Thoracic aorta (tissue), 2 donors: ENCODE measurements at places on chromosomes 1 and 21.

GRCh38 chr1:9621032-9621431 lies 30.5 kb upstream of the PIK3CD start:
- no peak overlapping the region for H3K4me3 ChIP-seq
- no peaks in the 10 kb centered on the region for H3K36me3 ChIP-seq
- DNase-seq, result no peak
- no peaks in the 10 kb centered on the region for H3K4me1 ChIP-seq
- no peaks in the 10 kb centered on the region for H3K27me3 ChIP-seq
- no peak overlapping the region for H3K27ac ChIP-seq

DNA sequence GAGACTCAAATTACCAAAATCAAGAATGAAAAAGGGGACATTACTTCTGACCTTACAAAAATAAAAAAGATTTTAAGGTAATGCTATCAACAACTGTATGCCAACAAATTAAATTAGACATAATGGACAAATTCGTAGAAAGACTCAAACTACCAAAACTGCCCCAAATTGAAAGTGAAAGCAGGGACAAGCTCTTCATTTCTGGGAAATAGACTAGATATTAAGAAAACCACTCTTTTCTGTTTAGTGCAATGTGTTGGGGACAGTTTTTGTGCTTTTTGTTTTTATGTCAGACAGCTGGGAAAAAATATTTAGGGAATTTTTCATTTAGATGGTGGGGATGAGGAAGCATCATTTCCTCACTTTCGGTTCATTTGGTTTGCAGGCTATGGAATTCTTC lies 4.9 kb upstream of the GBP1 start:
- DNase-seq, result no peak
- H3K4me3 ChIP-seq, result peak overlapping the region; percentile 62
- no peak overlapping the region for H3K27ac ChIP-seq
- no peaks in the 10 kb centered on the region for H3K36me3 ChIP-seq
- no peaks in the 10 kb centered on the region for H3K27me3 ChIP-seq

- no peaks in the 10 kb centered on the region for H3K27me3 ChIP-seq
- H3K4me1 ChIP-seq, result peaks cover 20% of the 10 kb centered on the region
- no peak for DNase-seq
- H3K36me3 ChIP-seq, result no peaks in the 10 kb centered on the region
- no peak overlapping the region for H3K27ac ChIP-seq
These were observed 2.2 kb upstream of the USP24 start for GRCh38 chr1:55217226-55217986.

- no peak overlapping the region for H3K4me3 ChIP-seq
- H3K4me1 ChIP-seq, result no peaks in the 10 kb centered on the region
- H3K27me3 ChIP-seq, result no peaks in the 10 kb centered on the region
- no peak for DNase-seq
- H3K27ac ChIP-seq, result no peak overlapping the region
- H3K36me3 ChIP-seq, result no peaks in the 10 kb centered on the region
These were observed 27.0 kb upstream of the SDHB start for GRCh38 chr1:17080880-17081279.

- H3K4me1 ChIP-seq, result peaks cover 8% of the 10 kb centered on the region
- no peak overlapping the region for H3K27ac ChIP-seq
- H3K27me3 ChIP-seq, result no peaks in the 10 kb centered on the region
- H3K4me3 ChIP-seq, result no peak overlapping the region
These were observed 6.6 kb upstream of the STUM start for GRCh38 chr1:226541631-226542622.

DNA sequence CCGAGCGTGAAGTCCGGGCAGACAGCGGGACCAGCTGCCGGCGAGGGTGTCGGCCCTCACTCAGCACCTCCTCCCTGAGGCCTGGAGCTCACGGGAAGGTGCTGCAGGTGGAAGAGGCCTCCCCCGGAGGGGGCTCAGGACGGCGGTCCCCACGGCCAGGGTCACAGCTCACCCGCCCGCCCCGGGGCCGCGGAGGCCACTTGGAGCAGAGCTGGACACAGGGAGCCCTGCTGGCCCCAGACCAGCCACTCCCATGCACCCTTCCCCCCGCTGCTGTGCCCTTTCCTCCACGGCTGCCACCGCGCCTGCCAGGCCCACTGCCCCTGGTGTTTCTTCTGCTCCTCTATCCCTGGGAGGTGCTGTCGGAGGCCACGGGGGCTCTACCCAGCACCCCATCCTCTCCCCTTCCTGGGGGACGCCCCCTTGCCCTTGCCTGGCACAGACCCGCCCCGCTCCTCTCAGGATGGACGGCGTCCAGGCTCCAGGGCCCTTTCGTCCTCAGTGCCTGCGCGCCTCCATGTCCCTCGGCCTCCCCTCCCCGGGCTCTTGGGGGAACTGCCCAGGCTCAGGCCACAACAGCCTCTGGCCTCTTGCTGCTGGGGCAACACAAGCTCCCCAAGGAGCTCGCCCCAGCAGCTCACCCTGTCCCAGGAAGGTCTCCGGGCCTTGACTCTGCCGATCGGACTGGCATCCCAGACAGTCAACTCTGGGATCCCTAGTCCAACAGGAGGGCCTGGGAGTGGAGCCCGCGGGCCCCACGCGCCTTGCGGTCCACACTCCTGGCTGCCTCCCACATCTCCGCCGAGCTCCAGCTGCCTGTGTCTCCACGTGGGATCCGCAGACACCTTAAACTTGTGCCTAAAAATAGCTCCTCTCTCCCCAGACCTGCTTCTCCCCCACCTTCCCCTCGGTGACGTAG lies 4.1 kb downstream of the TMEM240 start:
- H3K4me1 ChIP-seq, result peaks cover 19% of the 10 kb centered on the region
- no peak overlapping the region for H3K4me3 ChIP-seq
- H3K27me3 ChIP-seq, result no peaks in the 10 kb centered on the region
- H3K36me3 ChIP-seq, result no peaks in the 10 kb centered on the region
- no peak for DNase-seq

GRCh38 chr1:20322825-20323612 lies 32.3 kb downstream of the VWA5B1 start:
- no peaks in the 10 kb centered on the region for H3K36me3 ChIP-seq
- no peak for DNase-seq
- H3K27ac ChIP-seq, result no peak overlapping the region

DNA sequence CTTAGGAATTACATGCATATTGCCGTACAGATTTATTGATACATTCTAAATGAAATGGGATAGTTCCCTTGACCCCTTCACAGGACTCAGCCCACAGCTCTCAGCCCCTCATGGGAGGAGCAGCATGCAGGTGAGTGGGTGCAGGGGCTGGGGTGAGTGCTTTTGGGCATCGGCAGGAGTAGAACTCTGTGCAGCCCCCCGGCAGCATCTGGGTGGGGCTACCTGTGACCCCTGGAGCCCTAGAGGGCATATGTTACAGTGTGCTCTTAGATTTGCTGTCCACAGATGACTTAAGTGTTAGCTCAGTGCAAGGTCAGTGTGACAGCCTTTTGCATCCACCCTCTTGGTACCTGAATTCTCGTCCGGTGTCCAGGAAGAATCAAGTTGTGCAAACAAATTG lies 120.3 kb downstream of the GALNT2 start:
- H3K27me3 ChIP-seq, result no peaks in the 10 kb centered on the region
- no peaks in the 10 kb centered on the region for H3K36me3 ChIP-seq
- no peak overlapping the region for H3K27ac ChIP-seq
- no peak overlapping the region for H3K4me3 ChIP-seq
- no peak for DNase-seq

DNA sequence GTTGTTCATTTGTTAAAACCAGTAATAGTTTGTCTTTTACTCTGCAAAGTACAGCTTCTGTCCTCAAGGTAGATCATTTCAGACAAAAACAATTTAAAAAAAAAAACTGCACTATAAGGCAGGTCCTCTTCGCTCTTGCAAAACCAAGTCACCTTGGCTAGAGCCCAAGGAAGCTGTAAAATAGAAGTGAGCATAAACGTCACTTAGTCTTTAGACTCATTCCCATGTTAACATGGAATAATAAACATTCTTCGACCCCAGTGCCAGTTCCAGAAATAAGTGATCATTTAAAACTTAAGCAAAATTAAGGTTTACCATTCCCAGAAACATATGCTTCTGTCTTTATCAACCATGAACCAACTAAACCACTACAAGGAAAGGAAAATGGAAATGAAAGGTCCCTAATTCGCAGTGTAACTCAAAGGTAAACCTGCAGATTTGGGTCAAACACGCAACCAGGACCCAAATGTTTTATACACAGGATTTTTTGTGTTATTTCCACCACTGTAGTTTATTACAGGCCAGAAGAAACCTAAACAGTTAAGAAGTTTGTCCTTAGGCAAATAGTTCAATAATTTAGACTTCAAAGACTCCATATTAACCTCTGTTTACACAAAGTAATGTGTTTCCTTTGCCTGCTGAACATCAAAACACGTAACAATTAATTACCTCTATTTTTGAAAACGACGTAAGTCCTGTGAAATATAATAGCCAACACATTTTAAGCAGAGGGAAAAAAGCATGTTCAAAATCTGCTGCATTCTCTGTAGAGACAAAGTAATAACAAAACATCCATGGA lies 54.6 kb downstream of the TGFBR3 start:
- H3K27me3 ChIP-seq, result no peaks in the 10 kb centered on the region
- no peak overlapping the region for H3K27ac ChIP-seq
- no peaks in the 10 kb centered on the region for H3K36me3 ChIP-seq
- no peak for DNase-seq
- H3K4me3 ChIP-seq, result no peak overlapping the region
- H3K4me1 ChIP-seq, result peaks cover 13% of the 10 kb centered on the region

DNA sequence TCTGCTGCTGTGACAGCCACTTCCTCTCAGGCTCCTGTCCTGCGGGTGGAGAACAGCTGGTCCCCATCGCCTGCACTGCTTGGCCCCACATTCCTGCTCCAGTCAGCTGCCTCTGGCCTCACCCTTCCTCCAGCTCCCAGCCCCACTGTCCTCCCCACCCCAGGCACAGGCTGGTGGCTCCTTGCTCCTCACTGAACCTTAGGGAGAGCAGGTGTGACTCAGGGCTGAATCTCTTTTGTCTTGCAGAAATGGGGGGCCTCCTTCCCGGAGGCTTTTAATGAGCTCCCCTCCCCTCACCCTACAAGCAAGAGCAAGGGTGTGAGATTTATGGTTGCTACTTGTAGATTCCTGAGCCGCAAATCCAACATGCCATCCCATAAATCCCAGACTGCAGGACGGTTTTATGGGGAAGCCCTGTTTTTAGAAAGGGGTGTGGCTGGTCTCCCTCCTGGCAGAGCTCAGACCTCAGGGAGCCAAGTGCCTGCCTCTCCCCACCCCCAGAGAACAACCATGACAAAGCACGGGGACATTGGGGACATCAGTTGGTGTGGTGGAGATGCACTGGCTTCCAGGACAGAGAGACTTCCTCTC lies 15.2 kb downstream of the CDK18 start:
- H3K36me3 ChIP-seq, result peaks cover 4% of the 10 kb centered on the region
- peaks cover 14% of the 10 kb centered on the region for H3K4me1 ChIP-seq
- H3K27ac ChIP-seq, result no peak overlapping the region
- no peaks in the 10 kb centered on the region for H3K27me3 ChIP-seq

DNA sequence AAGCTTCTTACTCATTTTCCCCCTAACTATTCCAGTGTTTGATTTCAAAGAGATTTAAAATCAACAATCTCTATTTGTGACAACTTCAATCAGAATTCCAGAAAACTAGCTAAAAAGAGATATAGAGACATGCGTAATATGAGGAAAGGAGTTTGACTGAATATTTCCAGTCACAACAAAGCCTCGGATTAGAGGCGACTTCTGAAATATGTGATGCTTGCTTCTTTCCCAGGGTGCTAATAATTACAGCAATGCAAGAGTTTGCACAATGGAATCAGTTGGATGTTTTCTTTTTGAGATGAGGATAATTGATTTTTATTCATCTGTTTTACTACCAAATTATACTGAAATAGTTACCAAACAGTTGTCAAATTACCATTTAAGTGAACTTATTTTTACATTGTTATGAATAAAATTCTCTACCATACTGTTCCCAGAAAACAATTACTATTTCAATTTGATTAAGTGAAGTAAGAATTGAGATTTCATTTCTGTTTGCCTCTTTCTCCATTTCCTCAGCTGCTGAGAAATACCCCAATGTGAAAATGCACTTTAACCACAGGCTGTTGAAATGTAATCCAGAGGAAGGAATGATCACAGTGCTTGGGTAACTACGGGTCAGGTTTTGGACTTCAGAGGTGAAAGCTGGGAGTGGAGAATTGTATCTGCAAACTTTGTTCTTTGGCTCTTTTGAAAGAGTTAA lies 28.1 kb downstream of the KMO start:
- H3K4me1 ChIP-seq, result no peaks in the 10 kb centered on the region
- no peak overlapping the region for H3K4me3 ChIP-seq
- no peak overlapping the region for H3K27ac ChIP-seq
- H3K36me3 ChIP-seq, result no peaks in the 10 kb centered on the region
- no peak for DNase-seq

GRCh38 chr1:221573756-221574155 lies 168.1 kb downstream of the DUSP10 start:
- no peaks in the 10 kb centered on the region for H3K36me3 ChIP-seq
- no peaks in the 10 kb centered on the region for H3K4me1 ChIP-seq
- no peak for DNase-seq
- no peak overlapping the region for H3K4me3 ChIP-seq
- no peaks in the 10 kb centered on the region for H3K27me3 ChIP-seq

GRCh38 chr1:1089731-1090423 lies 15.8 kb upstream of the RNF223 start:
- no peaks in the 10 kb centered on the region for H3K27me3 ChIP-seq
- DNase-seq, result no peak
- H3K36me3 ChIP-seq, result no peaks in the 10 kb centered on the region
- no peaks in the 10 kb centered on the region for H3K4me1 ChIP-seq

GRCh38 chr1:12708396-12709090 lies 7.4 kb upstream of the AADACL3 start:
- no peak overlapping the region for H3K4me3 ChIP-seq
- DNase-seq, result no peak
- H3K27me3 ChIP-seq, result no peaks in the 10 kb centered on the region
- no peak overlapping the region for H3K27ac ChIP-seq

DNA sequence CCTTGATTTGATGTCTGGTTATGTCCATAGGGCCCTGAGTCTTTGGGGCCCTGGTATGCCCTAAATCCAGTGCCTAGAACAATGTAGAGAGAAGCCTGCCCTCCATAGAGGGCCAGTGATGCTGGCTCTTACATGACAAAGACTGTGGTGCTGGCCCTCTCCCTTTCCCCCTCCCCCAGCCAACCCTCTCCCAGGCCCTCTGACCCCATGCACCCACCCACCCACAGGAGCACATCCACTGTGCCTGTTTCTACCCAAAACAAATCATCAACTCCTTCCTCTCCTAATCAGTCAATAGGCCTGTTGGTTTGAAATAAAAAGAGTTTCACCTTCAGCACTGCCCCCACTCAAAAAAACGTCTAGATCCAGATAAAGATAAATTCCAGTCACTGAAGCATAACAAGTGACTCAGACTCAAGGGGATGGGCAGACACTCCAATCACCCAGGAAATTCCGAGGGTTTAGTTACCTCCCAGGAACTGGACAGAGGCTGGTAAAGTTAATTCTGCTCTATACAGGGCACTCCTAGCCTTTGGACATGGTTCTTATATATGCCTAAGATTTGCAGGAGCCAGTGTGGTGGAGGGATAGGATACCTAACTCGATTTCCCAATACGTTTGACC lies 144.8 kb upstream of the VANGL1 start:
- no peak for DNase-seq
- H3K4me1 ChIP-seq, result no peaks in the 10 kb centered on the region
- no peaks in the 10 kb centered on the region for H3K36me3 ChIP-seq
- H3K27me3 ChIP-seq, result no peaks in the 10 kb centered on the region
- H3K4me3 ChIP-seq, result no peak overlapping the region
